HCT116 (cell line): ENCODE measurements at places on chromosomes 5 and 9. TPM values are rescaled to one million over a fixed set of nuclear protein-coding genes. Genes with fewer than 3 reads are reported as not detected.
A peak's percentile ranks its signal among the peaks of the same experiment; 100 is the strongest.

The COL23A1 gene
- total RNA-seq = not detected

The GHR gene
- total RNA-seq = not detected

The HNRNPAB gene
- 273 TPM for total RNA-seq

The SPINK7 gene
- total RNA-seq = not detected

The TXN gene
- 421 TPM for total RNA-seq

GRCh38 chr9:107895501-107896001 is 406.0 kb upstream of the KLF4 start:
- no peak for DNase-seq
- no peak overlapping the region for H3K27ac ChIP-seq
- no peaks in the 10 kb centered on the region for H3K36me3 ChIP-seq
- no peaks in the 10 kb centered on the region for H3K27me3 ChIP-seq
- no peaks in the 10 kb centered on the region for H3K4me1 ChIP-seq
- H3K4me3 ChIP-seq = no peak overlapping the region

GRCh38 chr5:168948746-168949145 is 352.2 kb downstream of the SLIT3 start:
- H3K27ac ChIP-seq = no peak overlapping the region
- DNase-seq = no peak
- H3K4me3 ChIP-seq = no peak overlapping the region
- peaks cover 4% of the 10 kb centered on the region; the same call in 1 of the 2 replicates for H3K27me3 ChIP-seq
- no peaks in the 10 kb centered on the region for H3K36me3 ChIP-seq
- no peaks in the 10 kb centered on the region for H3K4me1 ChIP-seq

DNA sequence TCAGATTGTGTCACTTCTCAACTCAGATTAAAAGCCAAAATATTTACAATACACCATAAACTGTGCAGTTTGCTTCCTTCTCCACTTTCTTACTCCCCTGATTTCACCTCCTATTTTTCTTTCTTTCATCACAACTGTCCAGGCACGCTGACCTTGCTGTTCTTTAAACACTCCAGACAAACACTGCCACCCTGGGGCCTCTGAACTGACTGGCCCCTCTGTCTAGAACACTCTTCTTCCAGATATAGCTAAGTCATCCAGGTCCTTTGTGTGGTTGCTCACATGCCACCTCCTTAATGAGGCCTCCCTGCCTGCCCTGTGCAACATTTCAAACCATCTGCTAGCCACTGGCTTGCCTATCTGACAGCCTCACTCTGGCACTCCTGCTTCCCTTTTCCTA is 46.6 kb downstream of the ATG10 start:
- no peaks in the 10 kb centered on the region for H3K36me3 ChIP-seq
- no peaks in the 10 kb centered on the region for H3K4me1 ChIP-seq
- no peak overlapping the region for H3K4me3 ChIP-seq

DNA sequence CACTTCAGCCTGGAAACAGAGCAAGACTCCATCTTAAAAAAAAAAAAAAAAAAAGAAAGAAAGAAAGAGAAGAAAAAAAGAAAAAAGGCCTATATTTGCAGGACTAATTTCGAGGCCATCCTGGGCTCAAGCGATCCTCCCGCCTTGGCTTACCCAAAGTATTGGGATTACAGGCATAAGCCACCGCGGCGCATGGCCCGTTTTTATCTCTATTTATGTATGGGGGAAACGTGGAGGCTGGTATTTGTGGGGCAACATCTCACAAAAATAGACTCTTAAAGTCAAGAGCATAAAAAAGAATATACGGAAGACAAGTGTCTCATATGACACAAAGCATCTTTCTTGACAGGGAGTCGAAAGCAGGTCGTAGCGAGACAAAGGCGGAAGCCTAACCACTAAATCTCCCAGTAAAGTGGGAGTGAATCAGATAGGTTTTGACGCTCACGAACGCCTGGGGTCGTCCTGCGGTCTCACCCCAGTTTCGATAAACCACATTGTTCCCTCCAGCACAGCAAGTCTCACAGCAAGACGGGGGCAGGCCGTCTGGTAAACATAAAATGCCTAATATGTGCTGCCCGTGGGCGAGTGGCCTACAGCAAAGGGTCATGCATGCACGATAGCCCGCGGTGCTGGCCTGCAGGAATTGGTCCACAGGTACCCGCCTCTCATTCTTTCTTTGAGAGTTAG is 1.8 kb upstream of the TRIM41 start:
- DNase-seq = no peak
- H3K36me3 ChIP-seq = no peaks in the 10 kb centered on the region
- H3K27ac ChIP-seq = peak overlapping the region; percentile 92
- peaks cover 49% of the 10 kb centered on the region for H3K4me1 ChIP-seq
- H3K27me3 ChIP-seq = no peaks in the 10 kb centered on the region

GRCh38 chr5:150499437-150499956 is 8.4 kb upstream of the NDST1 start:
- no peak overlapping the region for H3K4me3 ChIP-seq
- no peak for DNase-seq
- no peaks in the 10 kb centered on the region for H3K27me3 ChIP-seq
- peaks cover 59% of the 10 kb centered on the region for H3K4me1 ChIP-seq
- no peak overlapping the region for H3K27ac ChIP-seq
